ENCODE measurements at places on chromosomes 6 and 20.

GRCh38 chr6:144214622-144215401, 64.5 kb downstream of the STX11 start:
- no peak for DNase-seq

- no peak for DNase-seq
These were observed 28.9 kb downstream of the TBC1D7 start for GRCh38 chr6:13299403-13299821.

DNA sequence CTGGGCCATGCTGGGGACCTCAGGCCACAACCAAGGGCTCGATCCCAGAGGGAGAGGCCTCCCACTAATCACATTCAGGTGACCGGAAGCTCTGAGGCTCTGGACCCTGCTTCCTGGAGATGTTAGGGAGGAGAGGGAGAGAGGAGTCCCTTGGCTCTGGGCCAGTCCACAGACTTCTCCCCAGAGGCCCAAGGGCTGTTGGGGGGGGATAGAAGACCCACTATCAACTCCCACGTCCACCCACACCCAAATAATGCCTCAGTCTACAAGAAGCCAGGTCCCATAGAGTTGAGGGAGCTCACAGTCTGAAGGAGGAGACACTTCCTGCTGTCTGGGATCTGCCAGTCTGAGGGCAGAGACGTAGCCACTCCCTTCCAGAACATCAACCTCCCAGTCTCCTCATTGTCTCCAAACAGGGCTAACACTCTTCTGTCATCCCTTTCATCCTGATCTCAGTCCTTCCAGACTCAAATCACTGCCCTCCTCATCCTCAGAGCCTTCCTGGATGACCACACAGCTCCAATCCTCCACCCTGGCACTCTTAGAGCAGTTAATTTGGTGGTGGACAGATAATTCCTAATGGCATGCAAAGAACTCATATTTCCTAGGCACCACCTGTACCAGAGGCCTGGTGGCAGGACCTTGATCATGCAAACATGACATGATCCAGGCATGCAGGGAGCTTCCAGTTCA, 69.9 kb downstream of the MRPL14 start:
- DNase-seq: no peak

GRCh38 chr6:36618366-36619355, 24.5 kb downstream of the SRSF3 start:
- DNase-seq: no peak

DNA sequence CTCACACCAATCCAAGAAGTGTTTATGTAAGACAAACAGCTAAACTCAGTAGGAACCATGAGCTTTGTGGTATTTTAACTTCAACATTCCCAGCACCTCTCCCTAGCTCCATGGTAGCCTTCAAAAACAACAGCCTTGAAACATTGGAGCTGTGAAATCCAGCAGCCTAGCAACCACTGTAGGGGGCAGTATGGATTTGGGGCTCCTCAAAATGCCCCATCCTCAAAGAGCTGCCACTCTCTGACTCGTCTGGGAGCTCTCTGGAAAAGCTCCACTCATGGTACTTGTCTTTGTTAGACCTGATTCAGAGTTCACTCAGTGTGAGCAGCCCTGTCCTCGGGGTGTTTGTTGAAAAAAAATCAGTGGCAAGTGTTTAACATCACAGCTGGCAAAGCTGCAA, 82.9 kb downstream of the KIF6 start:
- DNase-seq: no peak

GRCh38 chr6:141307309-141307998, 825.3 kb upstream of the GJE1 start:
- DNase-seq: no peak

DNA sequence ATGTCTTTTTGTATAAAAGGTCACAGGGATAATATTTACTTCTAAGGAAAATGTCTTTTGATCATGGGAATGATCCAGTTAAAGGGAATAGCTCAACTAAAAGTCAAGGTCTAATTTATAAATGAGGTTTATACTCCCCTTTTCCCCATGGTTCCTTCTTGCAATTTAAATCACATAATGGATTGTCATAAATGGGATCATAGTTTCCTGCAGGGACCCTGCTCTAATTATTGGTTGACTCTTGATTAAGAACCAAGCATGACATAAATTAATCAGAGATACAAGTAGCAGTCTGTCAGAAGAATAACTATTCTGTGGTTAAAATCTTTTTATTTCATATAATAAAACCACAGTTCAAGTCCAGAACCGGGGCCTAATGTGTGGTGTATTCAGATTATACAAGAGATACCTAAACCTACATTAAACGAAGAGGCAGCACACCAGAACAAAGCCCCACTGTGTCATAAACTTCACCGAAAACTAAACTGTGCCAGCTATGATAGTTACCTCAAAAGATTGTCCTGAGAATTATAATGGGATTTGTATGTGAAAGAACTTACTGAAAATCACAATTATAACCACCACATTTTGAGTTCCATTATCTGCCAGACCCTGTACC, 43.0 kb upstream of the CD83 start:
- DNase-seq: no peak

GRCh38 chr6:32799168-32799567, 17.6 kb downstream of the HLA-DOB start:
- DNase-seq: no peak

DNA sequence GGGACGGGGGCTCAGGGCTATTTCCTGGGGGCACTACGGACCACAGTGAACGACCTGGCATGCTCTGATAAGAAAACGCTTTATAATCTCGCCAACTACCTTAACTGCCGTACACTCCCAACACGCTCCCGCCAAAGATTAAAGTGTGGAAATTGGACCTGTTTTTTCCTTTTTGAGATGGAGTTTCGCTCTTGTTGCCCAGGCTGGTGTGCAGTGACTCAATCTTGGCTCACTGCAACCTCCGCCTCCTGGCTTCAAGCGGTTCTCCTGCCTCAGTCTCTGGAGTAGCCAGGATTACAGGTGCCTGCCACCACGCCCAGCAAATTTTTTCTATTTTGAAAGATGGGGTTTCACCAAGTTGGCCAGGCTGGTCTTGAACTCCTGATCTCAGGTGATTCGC, 346 bp upstream of the SLC44A4 start:
- no peak for DNase-seq

DNA sequence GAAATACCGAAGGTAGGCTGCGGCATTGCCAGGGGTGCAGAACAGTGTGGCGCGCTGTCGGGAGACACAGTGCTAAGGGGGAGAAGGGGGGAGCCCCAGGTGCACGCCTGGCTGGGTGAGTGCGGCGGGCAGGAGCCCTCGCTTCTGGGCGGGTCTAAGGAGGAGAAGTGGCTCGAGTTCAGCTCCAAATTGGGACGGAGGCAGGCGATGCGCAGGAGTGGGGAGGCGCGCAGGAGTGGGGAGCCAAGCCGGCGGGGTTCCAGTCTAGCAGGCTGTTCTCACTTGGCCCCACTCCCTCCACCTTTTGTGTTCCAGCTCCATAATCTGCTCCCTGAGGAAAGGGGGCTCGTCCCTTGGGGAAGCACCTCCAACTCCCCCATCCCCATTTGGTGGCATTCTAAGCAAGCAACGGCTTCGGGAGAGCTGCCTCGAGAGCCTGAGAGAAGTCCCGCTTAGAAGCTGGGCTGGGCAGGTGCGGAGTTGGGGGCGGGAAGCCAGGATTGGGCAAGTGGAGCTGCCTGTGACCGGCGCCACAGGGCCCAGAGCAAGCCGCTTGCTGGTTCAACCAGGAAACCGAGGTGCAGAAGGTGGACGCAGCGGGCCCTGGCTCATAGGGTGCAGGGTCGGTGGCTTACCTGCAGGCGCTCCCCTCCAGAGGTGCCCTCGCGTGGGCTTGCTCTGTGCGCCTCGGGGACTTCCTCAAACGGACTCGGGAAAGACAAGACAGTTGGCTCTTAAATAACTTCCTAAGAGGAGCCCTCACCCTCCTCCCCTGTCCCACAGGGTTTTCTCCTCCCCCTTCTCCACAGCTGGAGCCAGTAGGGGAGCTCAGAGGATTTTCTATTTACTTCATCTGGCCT, at the start of gene F13A1:
TSS of gene F13A1 (minus strand) at position 711 of the 860 bp plus-strand sequence. CDS start 1,998 bp downstream, outside the sequence.
- no peak for DNase-seq

DNA sequence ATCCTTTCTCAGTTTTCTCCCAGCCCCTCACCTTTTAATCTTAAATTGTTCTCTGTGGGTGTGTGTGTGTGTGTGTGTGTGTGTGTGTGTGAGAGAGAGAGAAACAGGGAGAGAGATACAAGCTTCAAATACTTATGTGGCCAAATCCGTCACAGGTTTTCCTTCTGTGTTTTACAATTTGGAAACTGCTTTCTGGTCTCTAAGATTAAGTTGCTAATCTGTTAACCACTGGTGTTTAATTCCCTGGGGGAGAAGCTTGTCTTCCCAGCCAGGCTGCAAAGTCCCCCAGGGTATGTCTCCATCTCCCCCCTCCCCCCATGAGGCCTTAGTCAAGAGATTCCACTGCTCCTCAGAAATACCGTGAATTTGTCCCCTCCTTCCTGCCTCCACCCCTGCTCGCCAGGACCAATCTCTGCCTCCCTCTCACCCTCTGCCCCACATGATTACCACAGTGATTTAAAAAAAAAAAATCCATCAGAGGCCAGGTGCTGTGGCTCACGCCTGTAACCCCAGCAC, 49.0 kb downstream of the RIPOR3 start:
- DNase-seq: no peak

GRCh38 chr6:162964488-162965140, 236.8 kb downstream of the PACRG start:
- no peak for DNase-seq

GRCh38 chr6:56420296-56420695, 172.9 kb upstream of the COL21A1 start:
- DNase-seq: no peak

- no peak for DNase-seq
These were observed 39.7 kb downstream of the BTBD9 start for GRCh38 chr6:38599966-38600550.

DNA sequence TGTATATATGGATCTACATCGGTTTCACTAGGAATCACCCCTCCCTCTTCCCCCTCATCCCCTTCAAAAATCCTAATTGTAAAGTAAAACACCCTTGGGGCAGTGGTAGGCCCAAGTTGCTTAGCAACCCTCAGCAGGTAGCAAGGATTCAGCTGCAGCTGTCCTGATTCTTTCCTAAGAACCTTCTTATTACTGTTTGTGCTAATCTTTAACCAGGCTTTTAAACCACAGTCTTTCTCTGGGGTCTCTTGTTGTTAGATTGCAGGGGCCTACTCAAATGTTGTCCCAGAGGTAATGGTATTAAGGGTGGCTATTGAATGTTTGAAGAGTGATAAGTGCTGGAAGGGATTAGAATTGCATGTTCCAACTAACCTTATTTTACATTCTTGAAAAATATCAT, 46.4 kb downstream of the PRL start:
- no peak for DNase-seq

GRCh38 chr6:64926051-64926450, 781.0 kb downstream of the EYS start:
- no peak for DNase-seq

DNA sequence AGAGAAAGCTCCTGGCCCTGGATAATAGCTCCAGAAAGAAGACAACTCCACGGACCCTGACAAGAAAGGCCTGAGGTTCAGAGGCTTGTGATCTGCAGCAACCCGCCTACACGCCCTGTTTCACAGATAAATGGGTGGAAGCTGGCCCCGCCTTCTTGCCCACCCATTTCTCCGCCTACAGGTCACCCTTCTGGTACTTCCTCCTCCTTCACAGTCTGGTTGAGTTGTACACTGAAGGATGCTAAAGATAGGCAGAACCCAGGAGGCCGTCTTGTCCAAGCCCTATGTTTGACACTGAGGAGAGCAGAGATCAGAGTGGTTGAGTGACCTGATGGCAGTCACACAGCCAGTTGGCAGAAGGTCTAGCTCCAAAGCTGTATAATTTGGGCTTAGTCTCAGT, 34.2 kb upstream of the MDGA1 start:
- DNase-seq: peak; percentile 4

GRCh38 chr6:162576016-162576415, 151.6 kb downstream of the PRKN start:
- DNase-seq: no peak

DNA sequence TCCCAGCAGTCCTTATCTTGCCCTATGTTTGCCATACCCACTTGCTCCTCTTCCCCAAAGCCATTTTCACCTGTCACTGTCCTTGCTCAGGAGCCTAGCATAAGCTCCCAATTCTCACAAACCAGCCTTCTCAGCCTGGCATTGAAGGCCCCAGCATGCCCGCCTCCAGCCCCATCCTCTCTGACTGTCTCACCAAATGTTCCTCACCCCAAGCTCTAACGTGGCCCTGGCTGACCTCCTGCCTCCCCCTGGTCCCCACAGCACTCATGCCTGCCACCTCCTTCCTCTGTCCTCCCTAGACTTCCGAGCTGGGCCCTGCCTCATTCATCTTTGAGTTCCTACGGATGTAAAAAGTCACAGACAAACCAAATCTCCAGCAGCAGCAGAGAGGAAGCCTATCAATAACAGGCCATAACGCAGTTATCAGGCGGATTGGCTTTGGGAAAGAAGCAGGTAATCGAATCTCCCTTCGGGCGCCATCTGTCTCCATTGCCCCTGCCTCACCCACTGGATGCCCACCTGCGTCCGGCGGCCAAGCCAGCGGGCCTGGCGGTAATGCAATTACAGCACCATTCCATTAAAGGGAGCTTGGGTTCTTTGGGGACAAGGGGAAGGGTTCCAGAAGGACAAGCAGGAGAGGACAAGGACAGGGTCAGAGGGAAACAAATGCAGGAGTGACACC, 104.4 kb downstream of the MRPL14 start:
- DNase-seq: no peak

GRCh38 chr20:32995802-32996201, 8.4 kb downstream of the SUN5 start:
- DNase-seq: no peak

DNA sequence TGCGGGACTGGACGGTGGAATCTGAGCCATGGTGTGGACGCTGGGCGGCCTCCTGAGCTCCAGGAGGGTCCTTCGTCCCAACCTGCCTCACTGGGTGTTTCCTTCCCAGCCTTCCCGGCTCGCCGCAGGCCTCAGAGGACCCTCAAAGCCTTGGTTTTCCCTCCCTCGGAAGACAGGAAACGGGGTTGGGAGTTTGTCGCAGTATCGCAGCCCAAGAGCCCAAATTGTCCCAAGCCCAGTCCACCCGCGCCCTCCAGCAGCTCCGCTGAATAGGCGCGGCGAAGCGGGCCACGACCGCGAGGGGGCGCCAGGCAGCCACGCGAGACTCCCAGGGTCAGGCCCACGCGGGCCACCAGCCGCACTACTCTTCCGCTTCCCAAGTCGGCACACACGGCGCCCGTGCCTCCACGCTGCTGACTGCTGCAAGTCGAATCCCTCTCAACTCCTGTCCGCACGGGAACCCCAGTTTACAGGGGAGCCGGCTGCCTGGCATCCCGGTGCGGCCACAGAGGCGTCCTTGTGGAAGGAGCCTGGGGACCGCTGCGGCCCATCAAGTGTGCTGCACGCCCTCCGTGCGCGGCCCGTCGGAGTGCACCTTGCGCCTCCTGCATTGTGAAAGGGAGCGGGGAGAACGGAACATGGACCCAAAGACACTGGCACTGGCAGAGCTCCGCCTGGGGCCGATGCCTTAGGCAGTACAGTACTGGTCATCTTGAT, 40.4 kb upstream of the HMGA1 start:
- DNase-seq: peak; percentile 76
